ENCODE measurements at places on chromosomes 3 and 15. TPM values are rescaled to one million over a fixed set of nuclear protein-coding genes. Genes with fewer than 3 reads are reported as not detected.

Gene TMEM44
- 3.1 TPM for total RNA-seq

Gene CAMK2N2
- not detected for total RNA-seq

DNA sequence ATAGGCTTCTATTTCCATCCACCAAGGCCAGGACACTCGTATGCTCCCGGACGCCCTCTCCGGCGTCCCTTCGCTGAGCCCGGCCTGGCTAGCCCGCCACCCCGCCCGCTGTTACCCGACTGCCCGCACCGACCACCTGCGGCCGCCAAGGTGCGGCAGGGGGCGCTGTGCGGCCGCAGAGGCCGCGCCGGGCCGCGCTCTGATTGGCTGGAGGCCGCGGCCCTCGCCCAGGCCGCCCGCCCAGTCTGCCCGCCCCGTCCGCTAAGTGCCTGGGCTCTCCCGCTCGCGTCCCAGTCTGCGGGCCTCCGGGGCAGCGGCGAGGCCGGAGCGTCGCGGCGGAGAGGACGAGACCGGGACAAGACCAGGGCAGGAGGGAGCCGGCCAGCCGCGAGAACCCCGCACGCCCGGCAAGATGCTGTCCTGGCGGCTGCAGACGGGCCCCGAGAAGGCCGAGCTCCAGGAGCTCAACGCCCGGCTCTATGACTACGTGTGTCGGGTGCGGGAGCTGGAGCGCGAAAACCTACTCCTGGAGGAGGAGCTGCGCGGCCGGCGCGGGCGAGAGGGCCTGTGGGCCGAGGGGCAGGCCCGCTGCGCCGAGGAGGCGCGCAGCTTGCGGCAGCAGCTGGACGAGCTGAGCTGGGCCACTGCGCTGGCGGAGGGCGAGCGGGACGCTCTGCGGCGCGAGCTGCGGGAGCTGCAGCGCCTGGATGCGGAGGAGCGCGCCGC, at the start of gene SYNM:
TSS of gene SYNM (plus strand) at position 293 of the 726 bp plus-strand sequence. CDS start at position 413, 120 bp downstream.
- peak within 1 kb of the TSS; percentile 94 for H3K27ac ChIP-seq
- H3K4me1 ChIP-seq, result peaks cover 43% of the 10 kb centered on the region
- H3K27me3 ChIP-seq, result no peaks in the 10 kb centered on the region
- no peaks in the 10 kb centered on the region for H3K36me3 ChIP-seq

GRCh38 chr15:64246364-64247189, 83.8 kb upstream of the PPIB start:
- H3K4me3 ChIP-seq, result no peak overlapping the region
- H3K27ac ChIP-seq, result peak overlapping the region; percentile 61
- H3K4me1 ChIP-seq, result peaks cover 6% of the 10 kb centered on the region
- DNase-seq, result no peak
